Fibroblast of villous mesenchyme (primary cell): ENCODE measurements at places on chromosomes 11 and 22.

DNA sequence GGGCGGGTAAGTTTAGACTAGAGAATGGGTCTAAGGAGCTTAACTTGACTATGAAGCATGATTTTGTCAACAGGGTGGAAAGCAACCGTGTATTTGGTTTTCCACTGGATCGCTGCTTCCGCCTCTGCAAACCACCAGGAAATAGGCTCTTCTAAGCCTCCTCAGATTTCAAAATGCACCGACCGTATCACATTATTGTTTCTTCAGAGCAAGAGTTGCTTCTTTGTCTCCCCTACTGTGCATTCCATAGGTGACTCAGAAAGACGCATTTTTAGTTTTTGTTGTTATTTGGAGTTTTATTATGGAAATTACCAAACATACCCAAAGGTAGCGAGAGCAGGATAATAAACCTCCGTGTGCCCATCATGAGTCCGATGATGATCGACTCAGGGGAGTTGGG lies 64.3 kb upstream of the RASD2 start:
- DNase-seq = peak; percentile 53

DNA sequence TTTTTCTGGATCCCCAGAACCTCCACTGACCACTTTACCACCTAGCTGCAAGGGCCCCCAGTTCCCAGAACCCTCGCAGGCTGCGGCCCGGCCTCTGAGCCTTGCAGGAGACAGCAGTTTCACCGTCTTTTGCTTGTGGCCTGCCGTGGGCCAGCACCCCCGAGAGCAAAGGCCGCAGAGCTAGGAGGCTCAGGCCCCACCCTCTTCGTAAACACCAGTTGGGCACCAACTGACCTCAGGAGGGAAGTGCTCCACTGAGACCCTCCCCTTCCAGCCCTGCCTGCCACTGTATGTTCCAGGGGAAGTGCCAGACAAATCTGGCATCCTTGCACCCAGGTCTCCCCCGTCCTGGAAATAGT lies 23.4 kb upstream of the CREB3L1 start:
- DNase-seq = no peak

- no peak for DNase-seq
These were observed 41.4 kb downstream of the PPME1 start for GRCh38 chr11:74212533-74212932.

DNA sequence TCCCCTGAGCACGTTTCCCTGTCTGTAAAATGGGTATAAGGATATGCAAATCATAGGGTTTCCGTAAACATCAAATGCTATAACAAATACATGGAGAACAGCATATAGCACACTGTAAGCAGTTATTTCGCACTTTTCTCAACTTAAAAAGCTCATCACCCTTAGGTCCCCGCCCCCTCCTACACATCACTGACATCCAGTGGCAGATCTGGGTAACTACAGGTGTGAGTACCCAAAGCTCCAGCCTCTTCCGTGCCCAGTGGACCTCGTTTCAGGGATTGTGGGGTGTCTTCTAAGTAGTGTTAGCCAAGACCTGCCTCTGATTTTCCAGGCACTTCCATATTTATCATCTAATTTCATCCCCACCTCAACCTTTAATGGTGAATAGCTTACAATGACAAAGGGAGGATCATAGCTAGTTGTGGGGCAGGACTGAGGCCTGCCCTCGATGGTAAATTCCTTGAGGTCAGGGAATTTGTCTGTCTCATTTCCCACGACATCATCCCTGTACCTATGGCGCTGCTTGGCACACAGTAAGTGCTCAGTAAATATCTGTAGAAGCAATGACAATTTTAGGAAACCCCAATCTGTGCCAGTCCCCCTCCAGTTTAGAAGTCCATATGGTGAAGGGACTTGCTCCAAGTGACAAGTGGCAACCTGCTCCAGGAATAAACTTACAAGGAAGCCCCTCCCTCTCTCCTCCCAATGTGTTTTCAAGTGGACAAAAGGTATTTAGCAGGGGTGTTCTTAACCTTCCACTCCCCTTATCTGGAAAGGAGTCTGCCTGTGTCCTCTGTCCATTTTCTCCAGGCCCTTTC lies 340.5 kb downstream of the TENM4 start:
- DNase-seq = peak; percentile 52

- no peak for DNase-seq
These were observed 91.6 kb downstream of the LDLRAD3 start for GRCh38 chr11:36035454-36035853.

GRCh38 chr22:50276143-50276542 lies 6.0 kb upstream of the MAPK11 start:
- DNase-seq = peak; percentile 67

- DNase-seq = peak; percentile 28
These were observed 147.3 kb downstream of the FEZ1 start for GRCh38 chr11:125348674-125349309.

DNA sequence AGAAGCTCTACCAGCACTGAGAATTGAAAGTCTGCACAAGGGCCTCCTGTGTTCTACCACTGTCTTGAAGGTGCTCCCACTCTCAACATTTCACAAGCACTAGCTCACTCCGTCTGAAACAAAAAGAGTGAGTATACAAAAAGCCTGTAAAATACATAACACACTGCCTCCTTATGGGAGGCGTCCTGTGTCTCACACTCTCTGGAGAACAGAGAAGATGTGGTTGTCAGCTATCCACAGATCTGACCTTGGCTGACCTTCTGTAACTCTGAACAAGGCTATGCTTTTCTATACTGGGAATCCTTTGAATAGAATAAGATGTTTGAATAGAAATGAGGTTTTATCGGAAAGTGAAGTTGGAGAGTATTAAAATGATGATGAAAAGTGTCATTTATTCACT lies 171.3 kb upstream of the TMEM45B start:
- DNase-seq = peak; percentile 41

DNA sequence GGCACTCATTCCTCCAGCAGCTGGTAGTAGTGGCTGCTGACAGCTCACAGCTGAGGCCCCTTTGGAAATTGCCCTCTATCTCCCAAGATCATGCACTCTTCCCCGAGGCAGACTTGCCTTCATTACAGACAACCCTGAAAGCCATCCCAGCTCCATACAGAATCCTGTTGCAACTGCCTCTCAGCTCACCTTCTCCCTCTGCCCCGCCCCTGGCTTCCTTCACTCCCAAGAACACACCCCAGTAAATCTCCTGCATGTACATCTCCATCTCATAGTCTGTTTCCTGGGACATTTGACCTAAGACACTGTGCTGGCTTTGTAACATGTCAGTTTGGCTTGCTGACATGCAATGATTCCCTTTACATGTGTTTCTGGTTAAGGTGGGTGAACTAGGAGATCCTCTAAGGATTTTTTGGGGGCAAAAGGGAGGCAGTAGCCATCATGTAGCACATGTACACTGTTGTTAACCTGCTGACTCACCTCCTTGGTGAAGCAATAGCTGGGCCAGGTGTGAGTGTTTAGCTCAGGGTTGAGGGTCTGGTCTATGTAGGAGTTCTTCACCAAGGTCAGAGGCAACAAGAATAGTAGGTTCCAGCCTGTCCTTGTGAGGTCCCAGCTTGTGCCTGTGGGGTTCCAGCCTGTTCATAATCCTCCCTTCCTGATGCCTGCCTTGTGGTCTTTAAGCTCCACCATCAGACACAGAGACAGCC lies 179.6 kb downstream of the CSNK2A3 start:
- no peak for DNase-seq

DNA sequence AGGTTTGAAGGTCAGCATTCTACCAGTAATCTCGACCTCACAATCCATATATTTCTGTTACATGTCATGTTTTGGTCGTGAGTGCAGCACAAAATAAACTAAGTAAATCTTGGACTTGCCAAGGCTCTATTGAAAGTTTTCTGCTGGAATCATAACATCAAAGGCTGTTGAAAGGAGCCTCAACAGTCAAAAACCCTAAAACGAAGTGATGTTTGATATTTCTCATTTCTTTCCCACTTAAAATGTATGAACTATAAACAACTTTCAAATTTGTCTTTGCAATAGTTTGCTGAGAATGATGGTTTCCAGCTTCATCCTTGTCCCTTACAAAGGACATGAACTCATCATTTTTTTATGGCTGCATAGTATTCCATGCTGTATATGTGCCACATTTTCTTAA lies 1118.5 kb downstream of the LRRC4C start:
- DNase-seq = no peak

DNA sequence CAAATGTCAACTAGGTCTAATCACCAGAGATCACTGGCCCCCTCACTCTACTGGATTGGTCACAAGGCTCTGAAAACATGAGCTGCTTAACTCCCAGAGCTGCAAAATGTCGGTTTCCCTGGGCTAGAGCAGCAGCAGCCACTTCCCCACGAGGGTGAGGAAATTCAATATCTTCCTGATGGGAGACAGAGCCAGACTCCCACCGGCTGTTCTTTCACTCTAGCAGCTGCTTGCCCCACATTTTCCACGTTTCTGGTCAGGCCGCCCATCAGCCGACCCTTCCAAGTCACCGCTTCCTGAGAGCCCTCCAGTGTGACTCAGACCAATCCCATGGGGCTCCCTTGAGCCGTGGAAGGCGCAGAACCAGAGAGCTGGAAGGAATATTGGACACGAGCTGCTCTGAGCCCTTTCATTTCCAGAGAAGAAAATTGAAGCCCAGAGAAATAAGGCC lies 227.0 kb downstream of the ADAMTS15 start:
- DNase-seq = peak; percentile 75

DNA sequence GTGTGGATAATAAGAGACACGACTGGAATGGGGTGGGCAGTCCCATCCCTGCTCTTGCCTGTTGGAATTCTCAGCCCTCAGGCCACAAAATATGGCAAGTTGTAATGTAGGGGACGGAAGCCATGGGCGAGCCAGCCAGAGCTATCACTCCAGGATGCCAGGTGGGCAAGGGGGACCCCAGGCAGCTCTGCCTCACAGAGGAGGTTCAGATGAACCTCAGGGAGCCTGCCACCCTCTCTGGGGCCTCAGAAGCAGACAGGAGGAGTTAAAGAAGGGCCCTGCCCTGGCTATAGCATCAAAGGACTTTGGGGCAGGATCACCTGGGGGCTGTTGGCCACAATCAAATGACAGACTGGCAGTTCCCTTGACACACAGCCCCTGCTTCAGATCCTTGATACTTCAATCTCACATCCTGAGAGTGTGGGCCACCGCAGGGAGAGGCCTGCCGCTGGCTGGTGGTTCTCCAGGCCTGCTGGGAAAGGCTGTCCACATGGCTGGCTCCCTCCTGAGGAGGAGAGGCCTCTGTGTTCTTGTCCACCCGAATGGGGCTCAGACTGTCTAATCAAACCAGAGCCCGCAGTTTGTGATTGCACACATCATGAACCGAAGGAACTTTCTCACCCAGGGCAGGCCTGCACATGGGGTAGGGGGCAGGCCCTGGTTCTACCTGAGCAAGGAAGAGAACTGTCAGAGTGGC lies 31.4 kb downstream of the IGLL1 start:
- no peak for DNase-seq

DNA sequence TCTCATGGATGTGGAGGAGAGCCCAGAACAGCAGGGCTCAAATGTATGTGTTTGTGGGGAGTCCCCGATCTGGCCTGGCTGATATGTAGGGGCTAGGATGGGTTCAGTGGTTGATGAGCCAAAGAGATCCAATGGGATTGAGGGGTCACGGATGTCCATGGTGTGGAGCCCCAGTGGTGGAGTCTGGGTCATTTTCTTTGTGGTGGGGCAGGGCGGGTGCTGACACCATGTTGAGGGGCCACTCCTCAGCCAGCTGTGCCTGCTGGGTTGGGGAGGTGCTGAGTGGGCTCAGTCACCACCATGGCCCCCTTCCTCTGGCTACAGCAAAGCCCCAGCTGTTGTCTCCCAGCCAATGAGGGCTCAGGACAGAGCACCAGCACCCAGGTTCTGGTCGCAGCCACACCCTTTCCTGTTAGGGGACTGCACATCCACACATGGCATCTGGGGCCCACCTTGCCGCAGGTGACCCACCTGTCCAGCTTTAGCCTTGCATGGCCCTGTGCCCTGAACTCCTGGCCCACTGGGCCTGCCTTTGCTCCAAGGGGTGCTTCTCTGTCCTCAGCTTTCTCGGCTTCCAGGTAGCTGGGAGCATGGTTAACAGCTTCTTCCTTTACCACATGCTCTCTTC lies 3.2 kb upstream of the GNAZ start:
- no peak for DNase-seq

DNA sequence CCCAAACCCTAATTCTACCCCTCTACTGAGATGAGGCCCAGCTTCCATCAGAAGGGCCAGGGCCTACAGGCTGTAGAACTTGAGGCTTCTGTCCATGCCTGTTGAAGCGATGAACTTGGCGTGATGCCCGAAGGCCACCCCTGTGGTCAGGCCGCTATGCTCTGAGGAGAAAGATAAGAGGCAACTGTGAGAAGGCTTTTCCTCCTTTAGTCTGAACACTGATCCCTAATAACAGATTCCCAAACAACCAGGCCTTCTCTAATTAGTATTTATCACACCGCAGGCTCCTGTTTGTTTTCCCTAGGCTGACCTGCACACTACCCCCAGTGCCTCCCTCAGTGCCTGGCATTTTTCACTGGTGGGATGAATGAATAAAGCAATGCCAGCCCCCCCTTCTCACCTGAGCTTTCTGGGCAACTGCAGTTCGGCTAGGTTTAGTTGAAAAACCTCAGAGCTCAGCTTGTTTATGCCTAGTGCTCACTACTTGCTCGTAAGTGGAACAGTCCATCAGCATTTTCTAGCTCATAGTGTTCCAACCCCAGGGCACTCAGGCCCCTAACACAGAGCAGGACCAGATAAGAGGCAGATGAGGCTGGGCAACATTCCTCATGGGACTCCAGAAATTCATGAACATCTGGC lies 15.2 kb downstream of the PRPF19 start:
- DNase-seq = peak; percentile 56

DNA sequence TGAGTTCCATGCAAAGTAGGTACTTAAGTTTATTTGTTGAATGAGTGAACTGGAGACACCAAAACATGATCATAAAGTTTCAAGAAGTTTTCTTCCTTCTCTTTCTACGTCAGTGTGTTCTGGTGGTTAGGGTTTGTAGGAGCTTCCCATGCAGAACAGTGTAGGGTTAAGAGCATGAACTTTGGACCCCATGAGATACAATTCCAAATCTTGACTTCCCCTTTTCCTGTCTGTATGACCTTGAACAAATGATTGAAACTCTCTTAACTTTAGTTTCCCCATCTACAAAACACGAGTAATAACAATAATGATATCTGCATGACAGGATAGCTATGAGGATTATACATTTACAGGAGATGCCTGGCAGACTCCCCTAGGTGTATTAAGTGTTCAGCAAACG lies 41.0 kb upstream of the TENM4 start:
- no peak for DNase-seq

DNA sequence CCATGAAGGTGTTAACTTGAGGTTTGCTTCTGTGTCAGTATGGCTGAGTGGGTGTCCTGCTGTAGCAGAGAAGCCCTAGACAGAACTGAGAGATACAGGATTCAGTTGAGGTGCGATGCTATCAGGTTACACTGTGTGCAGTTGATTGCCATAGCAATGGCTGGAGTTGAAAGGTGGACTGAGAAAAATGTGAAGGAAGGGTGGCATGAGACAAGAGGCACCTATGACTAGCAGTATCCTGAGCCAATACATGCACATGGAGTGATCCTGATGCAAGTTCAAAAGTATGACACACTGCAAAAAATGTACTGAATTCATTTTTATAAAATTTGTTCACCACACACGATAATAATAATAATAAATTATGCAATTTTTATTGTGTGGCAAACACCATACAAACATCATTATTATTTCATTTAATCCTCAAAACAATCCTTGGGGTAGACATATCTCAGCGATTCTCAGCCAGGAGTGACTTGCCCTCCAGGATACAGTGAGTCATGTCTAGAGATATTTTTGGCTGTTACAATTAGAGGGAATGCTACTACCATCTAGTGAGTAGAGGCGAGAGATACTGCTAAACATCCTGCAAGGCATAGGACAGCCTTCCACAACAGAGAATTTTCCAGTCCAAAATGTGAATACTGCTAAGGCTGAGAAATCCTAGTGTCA lies 3.9 kb upstream of the PIWIL4 start:
- DNase-seq = peak; percentile 46

- DNase-seq = no peak
These were observed 417.0 kb upstream of the DDI1 start for GRCh38 chr11:103619480-103619879.

- DNase-seq = no peak
These were observed 22.2 kb upstream of the CYP2D6 start for GRCh38 chr22:42152661-42153270.
